ENCODE measurements at places on chromosomes 6 and 20.

GRCh38 chr20:51380401-51381385, 161.8 kb downstream of the NFATC2 start:
- no peak for DNase-seq

- DNase-seq: no peak
Measured at GRCh38 chr6:47351621-47352020, 41.9 kb upstream of the TNFRSF21 start.

GRCh38 chr6:15131651-15132061, 114.2 kb upstream of the JARID2 start:
- DNase-seq: no peak

GRCh38 chr6:143264986-143265764, 185.3 kb downstream of the ADAT2 start:
- no peak for DNase-seq

DNA sequence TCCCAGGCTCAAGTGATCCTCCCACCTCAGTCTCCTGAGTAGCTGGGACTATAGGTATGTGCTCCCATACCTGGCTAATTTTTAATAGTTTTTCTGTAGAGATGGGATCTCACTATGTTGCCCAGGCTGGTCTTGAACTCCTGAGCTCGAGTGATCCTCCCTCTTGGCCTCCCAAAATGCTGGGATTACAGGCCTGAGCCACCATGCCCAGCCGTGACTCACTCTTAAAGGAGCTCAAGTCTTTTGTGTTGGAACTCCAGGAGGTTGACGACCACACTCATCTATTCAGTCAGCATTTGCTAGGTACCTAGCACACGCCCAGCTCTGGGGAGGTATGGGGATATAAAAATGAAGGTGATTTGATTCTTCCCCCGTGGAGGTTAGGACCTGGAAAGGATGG, 62.8 kb downstream of the UTRN start:
- DNase-seq: no peak

- DNase-seq: no peak
Measured at GRCh38 chr6:151761851-151762250, 45.6 kb upstream of the ESR1 start.

DNA sequence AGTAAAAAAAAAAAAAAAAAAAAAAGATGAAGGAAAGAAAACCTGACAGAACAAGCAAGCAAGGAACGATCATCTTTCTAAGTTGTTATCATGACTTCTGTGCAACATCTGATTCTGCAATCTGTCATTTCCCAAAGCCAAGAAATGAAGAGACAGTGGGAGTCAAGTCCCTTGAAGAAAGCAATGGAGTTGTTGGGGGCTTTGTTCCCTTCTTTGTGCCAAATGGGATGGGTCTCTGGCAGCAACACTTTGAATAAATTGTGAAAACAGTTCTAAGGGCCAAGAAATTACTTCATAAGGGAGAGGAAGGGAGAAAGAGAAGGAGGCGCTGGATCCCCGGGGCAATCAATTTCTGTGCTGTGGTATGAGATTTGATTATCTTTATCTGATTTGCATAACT, 33.3 kb upstream of the RSPO3 start:
- DNase-seq: no peak

- no peak for DNase-seq
Measured at GRCh38 chr6:132961122-132961521, 146.8 kb downstream of the RPS12 start.

GRCh38 chr6:169846286-169847056, 95.0 kb downstream of the ERMARD start:
- DNase-seq: no peak

DNA sequence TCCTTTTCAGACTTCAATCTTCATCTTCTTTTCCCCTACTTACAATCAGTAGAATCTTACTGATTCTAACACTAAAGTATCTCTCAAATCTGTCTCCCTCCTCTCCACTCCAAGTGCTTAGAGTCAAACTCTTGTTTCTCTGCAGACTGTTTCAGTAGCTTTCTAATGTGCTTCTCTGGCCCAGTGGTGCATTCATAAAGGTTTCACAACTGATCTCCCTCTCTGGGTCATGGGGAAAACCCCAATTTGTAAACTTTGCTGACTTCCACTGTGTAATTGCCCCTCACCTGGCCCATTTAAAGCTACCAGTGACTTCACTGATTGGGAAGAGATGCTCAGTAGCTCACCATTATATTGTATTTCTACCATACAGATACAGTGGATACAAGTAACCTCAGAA, 183.6 kb downstream of the FAXC start:
- DNase-seq: no peak

DNA sequence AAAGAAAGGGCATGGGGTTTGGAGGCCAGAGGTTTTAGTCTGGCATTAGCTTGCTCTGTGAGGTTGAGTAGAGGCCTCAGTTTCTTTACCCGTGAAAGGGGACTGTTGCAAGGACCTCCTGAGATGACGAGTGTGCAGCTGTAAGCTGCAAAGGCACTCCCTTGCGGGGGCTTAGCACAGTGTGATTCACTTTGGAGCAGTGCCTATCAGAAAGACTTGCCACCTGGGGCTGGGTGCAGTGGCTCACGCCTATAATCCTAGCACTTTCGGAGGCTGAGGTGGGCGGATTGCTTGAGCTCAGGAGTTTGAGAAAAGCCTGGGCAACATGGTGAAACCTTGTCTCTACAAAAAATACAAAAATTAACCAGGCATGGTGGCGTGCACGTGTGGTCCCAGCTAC, 7.5 kb upstream of the BAK1 start:
- no peak for DNase-seq

GRCh38 chr20:19497064-19497463, 261.0 kb upstream of the RIN2 start:
- no peak for DNase-seq

DNA sequence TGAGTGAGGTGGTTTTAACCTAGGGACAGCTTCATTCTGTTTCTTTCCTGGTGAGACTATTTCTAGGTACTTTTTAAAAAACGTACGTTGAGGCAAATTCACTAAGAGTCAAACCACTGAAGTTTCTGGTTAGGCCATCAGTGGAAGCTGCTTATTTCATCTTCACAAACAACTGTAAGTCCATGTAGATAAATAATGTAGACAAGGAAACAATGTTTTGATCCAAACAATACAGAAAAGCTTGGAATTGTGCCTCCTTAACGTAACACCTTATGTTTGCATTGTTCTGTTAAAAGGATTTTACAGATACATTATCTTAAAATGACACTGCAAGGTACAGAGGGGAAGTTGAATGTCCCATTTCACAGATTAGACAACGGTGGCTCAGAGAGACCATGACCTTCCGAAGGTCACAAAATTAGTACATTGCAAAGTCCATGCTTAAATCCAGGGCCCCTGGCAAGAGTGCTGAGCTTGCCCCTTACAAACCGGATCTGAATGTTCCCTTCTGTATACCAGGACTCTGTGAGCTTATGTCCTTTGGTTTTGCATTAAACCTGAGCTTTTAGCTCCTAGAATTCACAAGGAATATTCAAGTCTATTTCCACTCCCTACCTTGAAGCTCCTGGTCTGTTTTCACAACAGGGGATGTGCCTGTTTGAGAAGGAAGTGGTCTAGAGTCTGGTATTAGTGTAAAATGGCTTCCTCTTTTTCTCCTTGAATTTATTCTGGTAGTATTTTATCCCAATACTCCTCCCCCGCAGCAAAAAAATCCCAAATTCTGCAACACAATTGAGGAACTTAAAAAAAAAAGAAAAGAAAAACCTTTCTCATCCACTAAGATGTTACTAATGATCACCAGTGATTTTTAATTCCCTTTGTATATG, 28.9 kb upstream of the ZNF217 start:
- no peak for DNase-seq
